Pancreas (tissue), 10 donors: ENCODE measurements at places on chromosomes 7 and 10. TPM values are rescaled to one million over a fixed set of nuclear protein-coding genes. Genes with fewer than 3 reads are reported as not detected.

The CYP2E1 gene
- 7.5 TPM for polyA plus RNA-seq

The MYOF gene
- 5.6 TPM for polyA plus RNA-seq

The FZD1 gene
- polyA plus RNA-seq = 2.0 TPM

The ZEB1 gene
- 5.2 TPM for polyA plus RNA-seq

The BEND7 gene
- 11.2 TPM for polyA plus RNA-seq

The ASAH2B gene
- 1.5 TPM for polyA plus RNA-seq

The ZNF804B gene
- polyA plus RNA-seq = 0.42 TPM

The LRMDA gene
- polyA plus RNA-seq = 11.9 TPM

The AKR1C3 gene
- 17.1 TPM for polyA plus RNA-seq

The OR2A42 gene
- not detected for polyA plus RNA-seq

The CALCR gene
- not detected for polyA plus RNA-seq

The WNT16 gene
- polyA plus RNA-seq = 0.05 TPM

The ARMC3 gene
- polyA plus RNA-seq = 0.05 TPM

The ANKRD30A gene
- polyA plus RNA-seq = not detected

The CALML3 gene
- 0.08 TPM for polyA plus RNA-seq

The GPC2 gene
- 0.68 TPM for polyA plus RNA-seq

The NUDT13 gene
- 1.8 TPM for polyA plus RNA-seq
